ENCODE measurements at places on chromosomes 2 and 18.

- no peak for DNase-seq
Measured at GRCh38 chr18:43405097-43405496, 127.8 kb upstream of the SYT4 start.

- no peak for DNase-seq
Measured at GRCh38 chr2:212649646-212650045, 111.0 kb upstream of the ERBB4 start.

DNA sequence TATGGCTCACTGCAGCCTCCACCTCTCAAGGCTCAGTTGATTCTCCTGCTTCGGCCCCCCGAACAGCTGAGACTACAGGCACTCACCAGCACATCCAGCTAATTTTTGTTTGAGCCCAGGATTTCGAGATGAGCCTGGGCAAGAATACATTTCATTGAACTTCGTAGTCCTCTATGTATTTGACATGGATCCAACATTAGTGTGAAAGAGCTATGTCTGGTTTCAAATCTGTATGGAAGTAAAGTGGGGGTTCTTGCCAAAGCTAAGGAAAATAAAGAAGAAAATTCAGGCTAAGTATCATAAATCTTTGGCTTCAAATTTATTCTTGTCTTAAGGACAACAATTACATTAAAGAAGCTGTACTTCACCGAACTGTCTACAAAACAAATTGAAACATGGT lies 1291.7 kb upstream of the CRIM1 start:
- DNase-seq, result no peak

GRCh38 chr18:35491700-35492077 lies 6.1 kb downstream of the INO80C start:
- DNase-seq, result peak; percentile 31

DNA sequence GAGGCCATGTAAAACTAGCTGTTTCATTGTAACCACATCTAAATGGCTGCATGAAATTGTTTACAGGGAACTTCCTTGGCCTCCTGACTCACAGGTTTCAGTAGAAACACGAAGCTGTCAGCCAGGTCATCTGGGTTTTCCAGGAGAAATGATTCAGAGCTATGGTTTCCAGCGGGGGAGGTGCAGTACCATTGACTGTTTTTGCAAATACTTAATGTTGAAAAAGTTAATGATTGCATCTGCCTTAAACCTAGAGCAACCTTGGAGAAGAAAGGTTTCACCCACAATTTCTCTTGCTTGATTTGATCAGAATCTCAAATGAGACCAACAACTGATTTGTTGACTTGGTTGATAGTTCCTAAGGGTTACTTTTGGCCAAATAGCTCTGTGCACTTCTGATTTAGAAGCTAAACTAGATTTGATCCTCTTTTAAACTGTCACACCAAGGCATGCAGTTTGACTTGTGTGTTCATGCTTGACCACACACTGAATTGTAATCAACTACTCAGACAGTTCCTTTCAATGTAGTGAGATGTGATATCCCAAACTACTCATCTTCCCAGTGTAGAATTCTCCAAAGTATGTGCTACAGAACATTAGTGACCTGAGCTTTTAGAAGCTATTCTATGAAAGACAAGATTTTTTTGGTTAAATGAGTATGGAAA lies 193.5 kb upstream of the CHST9 start:
- no peak for DNase-seq

DNA sequence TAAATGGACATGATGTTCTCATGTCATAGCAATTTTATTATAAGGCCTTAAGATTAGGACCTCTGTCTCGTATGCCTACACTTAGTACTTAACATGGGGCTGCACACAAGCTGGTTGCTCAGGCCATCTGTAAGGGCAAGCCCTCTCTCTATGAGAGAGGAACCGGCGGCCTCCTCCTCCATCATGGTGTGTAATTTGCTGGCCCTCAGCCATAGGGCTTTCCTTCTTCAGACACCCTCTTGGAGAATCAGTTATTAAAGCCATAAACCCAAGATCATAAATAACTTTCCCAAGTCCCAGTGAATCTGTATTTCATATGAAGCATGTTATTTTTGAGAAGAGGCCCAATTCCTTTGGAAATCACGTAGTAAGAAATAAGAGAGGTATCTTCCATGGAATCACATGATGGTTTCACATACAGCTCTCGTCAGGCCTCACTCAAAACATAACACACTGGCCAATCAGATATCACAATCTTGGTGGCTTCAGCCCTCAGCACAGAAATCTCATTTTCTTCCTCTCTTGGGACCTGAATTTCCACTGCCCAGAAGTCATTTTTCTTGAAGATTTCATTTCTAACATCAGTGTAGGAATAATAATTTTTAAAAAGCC lies 92.6 kb downstream of the RDH14 start:
- no peak for DNase-seq

GRCh38 chr2:132725148-132725547 lies 55.1 kb upstream of the LYPD1 start:
- no peak for DNase-seq

DNA sequence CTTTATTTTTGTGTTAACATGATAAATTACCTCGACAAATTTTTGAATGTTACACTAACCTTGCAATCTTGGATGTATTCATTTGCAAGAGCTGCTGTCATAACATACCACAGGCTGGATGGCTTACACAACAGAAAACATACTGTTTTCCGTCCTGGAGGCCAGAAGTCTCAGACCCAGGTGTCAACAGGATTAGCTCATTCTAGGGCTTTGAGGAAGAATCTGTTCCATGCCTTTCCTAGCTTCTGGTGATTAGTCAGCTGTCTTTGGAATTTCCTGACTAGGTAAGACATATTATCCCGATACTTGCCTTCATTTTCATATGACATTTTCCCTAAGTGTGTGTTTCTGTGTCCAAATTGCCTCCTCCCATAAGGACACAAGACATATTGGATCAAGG lies 188.6 kb upstream of the CDH19 start:
- no peak for DNase-seq

DNA sequence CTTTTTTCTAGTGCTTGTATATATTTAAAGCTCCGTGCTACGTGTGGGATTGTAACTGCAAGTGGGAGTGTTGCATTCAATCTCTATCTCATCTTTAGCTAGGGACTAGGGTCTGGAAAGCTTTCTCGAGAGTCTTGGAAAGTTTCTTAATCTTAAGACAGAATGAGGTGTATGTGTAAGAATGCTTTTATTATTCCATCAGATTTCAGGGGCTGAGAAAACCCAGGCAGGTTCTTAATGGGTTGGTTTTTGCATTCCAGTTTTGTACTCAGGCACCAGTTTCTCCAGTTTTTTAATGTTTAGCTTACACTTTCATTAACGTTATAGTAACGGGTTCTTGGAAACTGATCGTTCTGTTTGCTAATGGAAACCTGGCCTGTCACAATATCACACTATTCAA lies 20.3 kb downstream of the MRPL19 start:
- no peak for DNase-seq

- no peak for DNase-seq
Measured at GRCh38 chr2:203750346-203751068, 44.1 kb downstream of the CD28 start.

- no peak for DNase-seq
Measured at GRCh38 chr2:47307066-47307465, 95.9 kb upstream of the MSH2 start.

GRCh38 chr2:180661686-180662030 lies 318.7 kb upstream of the UBE2E3 start:
- no peak for DNase-seq

- DNase-seq, result no peak
Measured at GRCh38 chr2:111157071-111157661, 36.5 kb downstream of the BCL2L11 start.

DNA sequence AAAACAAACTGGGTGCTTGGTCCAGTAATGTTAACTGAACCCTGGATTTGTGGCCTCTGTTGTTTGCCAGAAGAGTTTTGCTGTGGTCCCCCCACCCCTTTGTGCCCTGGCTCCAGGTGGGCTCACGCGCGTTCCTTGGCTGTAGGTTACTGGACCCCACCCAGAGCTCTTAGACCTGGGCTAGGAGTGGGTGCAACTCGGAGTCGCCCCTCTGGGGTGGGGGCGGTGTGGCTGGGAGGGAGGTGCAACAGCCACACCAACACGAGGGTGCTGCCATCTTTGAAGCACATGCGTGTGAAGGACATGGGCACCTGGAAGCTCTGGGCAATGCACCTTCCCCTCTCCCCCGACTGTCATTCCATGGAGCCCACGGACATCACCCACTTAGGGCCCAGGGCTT lies 92.7 kb downstream of the USP40 start:
- DNase-seq, result no peak

- DNase-seq, result no peak
Measured at GRCh38 chr2:195450552-195451113, 206.4 kb upstream of the SLC39A10 start.

GRCh38 chr2:6952101-6952500 lies 34.9 kb downstream of the RNF144A start:
- no peak for DNase-seq

- DNase-seq, result no peak
Measured at GRCh38 chr2:174605687-174606086, 8.1 kb upstream of the WIPF1 start.

- no peak for DNase-seq
Measured at GRCh38 chr2:47539228-47539627, 136.3 kb downstream of the MSH2 start.

- DNase-seq, result no peak
Measured at GRCh38 chr2:15082105-15083058, 449.9 kb downstream of the LRATD1 start.

DNA sequence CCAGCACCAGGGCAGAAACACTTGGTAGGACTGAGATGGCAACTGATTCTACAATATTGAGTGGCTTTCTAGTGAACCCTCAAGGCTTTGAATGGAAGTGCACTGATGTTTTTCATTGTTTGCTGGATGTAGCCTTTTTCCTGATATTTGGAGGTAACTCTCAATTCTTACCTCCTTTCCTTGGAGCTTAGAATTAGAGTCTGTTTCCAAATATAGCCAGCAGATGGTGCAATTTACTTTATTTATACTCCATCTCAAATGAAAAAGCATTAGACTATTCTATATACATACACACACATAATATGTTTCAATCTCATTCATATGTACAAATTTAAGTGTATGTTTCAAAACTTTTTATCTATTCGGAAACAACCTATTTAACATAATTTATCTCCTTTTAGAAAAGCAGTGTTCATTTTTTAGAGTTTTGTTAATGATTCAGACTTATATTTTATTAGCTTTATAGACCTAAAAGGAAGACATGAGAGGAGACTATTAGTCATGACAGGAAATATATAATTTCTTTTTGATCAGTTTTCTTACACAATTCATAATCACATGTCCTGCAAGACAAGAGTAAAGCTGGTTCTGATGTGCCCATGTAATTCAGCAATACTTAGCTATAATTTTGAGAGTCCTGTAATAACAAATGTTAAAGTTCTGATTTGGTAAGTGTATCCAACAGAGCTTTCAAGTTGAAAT lies 124.8 kb downstream of the NUP35 start:
- no peak for DNase-seq

GRCh38 chr2:213644926-213645325 lies 360.7 kb downstream of the SPAG16 start:
- no peak for DNase-seq

GRCh38 chr18:7663366-7664312 lies 96.5 kb downstream of the PTPRM start:
- no peak for DNase-seq

GRCh38 chr2:218298314-218298875 lies 6.1 kb upstream of the TMBIM1 start:
- no peak for DNase-seq

DNA sequence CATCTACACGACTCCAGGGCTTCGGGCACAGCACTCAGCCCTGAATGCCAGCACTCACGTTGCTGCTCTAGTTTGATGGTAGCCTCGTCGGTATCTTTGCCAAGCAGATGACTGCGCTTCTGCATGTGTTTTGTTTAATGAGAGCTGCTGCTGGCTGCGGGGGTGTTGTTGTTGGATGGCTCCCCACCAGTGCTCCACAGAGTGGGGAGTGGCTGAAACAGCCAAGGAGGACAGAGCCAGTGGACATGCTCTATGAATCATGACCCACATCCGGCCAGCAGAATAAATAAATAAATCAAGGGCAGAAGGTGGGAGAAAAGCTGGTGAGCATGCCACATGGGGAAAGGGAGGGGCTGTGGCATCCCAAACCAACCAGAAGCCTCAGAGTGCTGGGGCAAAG lies 131.2 kb upstream of the SOX11 start:
- DNase-seq, result no peak

- DNase-seq, result no peak
Measured at GRCh38 chr2:46831051-46831868, 84.3 kb downstream of the MCFD2 start.

DNA sequence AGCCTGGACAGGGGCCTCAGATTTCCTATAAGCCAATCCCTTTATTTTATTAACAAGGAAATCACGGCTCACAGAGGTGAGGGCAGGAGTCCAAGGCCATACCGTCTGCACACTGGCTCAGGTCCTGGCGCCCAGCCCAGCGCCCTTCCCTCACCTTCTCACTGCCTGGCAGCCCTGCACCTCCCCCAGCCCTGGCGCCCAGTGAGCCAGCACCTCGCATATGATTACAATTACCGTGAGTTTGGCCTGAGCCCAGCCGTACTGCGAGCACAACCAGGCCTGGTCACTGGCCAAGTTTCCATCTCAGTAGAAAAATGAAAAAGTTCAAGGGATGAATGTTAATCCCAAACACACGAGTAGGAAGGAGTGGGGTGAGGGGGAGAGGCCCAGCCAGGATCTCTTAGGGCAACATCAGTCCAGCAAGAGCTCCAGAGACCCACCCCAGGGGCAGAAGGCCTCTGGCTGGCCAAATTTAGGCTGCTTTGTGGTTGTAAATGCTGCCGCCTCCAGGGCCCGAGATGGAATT lies 68.4 kb downstream of the MCFD2 start:
- DNase-seq, result no peak

- DNase-seq, result no peak
Measured at GRCh38 chr2:215277944-215278343, 33.9 kb upstream of the ATIC start.

GRCh38 chr2:112920923-112921532 lies 10.1 kb downstream of the IL37 start:
- no peak for DNase-seq

DNA sequence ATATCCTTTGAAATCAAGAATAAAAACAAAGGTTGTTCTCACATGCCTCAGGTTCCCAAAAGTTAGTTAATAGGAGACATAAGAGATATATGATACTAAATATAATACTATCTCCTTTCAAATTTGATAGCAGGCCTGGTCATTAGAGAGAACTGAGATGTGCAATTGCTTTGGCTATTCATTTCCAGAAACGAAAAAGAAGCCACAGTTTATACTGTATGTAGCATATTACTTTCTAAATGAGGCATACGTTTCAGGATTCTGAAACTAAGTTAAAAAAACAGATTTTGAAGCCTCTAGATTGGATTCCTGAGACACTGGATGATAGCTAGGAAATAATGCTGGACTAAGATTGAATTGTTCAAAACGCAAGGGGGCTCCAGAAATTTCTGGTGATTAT lies 7.1 kb downstream of the PPP1R1C start:
- DNase-seq, result no peak
